Glutamatergic neuron (in vitro differentiated cells): ENCODE measurements at places on chromosomes 7 and 10. TPM values are rescaled to one million over a fixed set of nuclear protein-coding genes. Genes with fewer than 3 reads are reported as not detected.

Gene MYPN
- total RNA-seq = not detected

Gene UCN3
- total RNA-seq = not detected

Gene RBP4
- not detected for total RNA-seq

GRCh38 chr10:9147475-9147874 lies 1093.0 kb downstream of the GATA3 start:
- no peak for DNase-seq

DNA sequence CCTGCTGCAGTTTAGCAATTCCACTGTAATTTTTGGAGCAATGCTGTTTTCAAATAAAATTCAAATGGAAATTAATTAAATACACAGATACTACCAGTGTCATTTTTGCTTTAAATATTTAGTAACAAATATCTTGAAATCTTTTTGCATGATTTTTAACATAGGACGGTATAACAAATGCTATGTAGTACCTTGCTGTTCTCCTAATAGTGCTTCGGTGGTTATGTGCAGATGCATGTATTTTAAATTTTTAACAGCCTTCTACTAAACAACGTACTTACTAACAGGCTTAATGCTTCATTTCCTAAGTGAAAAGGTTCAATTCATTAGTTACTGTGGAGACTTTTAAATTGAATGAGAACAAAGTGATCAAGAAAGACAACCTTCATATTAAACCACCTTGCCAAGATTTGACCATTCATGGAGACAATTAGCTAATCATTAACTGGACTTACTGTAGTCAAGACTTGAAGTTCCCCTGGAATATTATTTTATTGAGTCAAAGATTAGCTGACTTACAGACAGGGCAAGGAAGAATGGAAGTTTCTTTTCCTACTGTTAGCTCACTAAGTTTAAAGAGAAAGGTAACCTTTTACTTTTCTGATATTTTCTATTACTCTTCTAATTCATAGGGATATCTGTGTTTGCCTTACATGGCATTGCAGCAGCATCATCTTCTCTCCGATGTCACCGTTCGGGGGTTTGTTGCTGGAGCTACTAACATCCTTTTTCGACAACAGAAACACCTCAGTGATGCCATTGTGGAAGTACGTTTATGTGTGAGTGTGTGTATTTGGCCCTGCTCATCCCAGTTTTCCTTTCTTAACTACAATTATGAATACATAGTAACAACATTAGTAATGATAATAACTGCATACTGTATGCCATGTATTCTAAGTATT lies 74.3 kb downstream of the AVL9 start:
- no peak for DNase-seq

- DNase-seq = no peak
Measured at GRCh38 chr7:23164846-23165245, 17.0 kb upstream of the NUP42 start.

GRCh38 chr10:60309371-60309770 lies 80.3 kb downstream of the ANK3 start:
- DNase-seq = no peak

DNA sequence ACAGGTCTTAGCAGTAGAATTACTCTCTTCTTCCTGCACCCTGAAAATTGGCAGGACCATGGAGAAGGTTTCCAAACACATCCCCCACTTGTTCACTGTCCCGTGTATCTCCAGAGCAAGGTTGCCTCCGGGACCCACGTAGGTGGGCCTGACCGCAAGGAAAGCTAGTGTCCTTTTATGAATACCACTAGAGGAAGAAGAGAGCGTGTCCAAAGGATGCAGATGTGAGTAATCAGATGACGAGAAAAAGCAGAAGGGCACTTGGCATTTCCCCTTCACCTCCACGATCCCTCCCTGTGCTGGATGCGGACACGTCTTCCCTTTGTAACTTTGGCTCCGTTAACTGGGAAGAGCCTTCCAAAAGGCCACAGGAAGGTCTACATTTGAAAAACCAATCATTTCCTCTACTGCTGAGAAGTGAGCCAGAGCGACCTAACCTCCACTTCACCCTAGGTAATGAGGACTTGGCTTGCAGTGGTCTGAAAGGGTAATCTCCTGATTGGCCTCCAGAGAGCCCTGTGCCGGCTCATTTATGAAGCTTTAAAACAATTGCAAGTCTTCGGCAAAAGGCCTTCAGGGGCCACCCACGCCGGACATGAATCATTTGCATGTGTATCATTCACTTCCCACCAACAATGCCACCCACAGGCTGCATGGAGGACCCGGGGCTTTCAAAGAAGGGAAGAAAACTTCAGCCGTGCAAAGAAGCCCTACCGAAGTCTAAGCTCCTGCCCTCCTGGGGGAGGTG lies 55.4 kb downstream of the LYZL1 start:
- DNase-seq = no peak

DNA sequence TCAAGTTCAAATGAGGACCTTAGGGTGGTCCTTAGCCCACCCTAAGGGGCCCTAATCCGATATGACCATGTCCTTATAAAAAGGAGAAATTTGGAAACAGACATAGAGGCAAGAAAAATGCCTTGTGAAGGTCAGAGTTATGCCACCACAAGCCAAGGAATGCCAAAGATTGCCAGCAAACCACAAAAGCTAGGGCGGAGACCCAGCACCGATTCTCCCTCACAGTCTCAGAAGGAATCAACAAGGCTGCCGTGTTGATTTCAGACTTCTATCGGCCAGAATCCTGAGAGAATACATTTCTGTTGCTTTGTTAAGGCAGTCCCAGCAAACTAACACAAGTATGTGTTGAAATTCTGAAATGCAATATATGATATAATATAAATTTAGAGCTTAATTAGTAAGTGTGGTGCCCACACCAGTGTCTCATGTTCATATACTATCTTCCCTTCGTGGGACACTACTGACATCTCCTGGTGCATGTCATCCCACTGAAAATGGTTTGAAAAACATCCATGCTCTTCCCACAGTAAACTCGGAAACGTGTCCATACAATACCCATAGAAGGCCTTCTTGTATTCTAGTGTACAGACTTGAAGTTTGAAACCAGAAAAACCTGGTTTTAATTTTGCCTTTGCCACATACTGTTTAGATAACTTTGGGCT lies 349.0 kb downstream of the TNS3 start:
- no peak for DNase-seq
